ENCODE measurements at places on chromosomes 13 and 19.

DNA sequence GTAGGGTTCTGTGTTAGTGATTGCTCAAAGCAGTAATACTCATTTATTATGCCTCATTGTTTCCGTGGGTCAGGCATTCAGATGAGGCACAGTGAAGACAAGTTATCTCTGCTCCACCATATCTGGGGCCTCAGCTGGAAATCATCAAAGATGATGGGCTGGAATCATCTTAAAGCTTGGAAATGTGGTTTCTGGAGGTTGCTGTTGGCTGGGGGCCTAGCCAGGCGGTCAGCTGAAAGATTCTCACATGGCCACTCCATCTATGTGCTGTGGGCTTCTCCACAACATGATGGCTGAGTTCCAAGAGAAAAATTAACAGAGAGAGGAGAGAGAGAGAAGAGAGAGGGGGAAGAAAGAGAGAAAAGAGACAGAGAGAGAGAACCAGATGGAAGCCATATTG is 75.5 kb downstream of the OLFM4 start:
- H3K27ac ChIP-seq: no peak overlapping the region
- no peaks in the 10 kb centered on the region for H3K4me1 ChIP-seq
- no peaks in the 10 kb centered on the region for H3K27me3 ChIP-seq
- DNase-seq: no peak
- no peak overlapping the region for H3K4me3 ChIP-seq

DNA sequence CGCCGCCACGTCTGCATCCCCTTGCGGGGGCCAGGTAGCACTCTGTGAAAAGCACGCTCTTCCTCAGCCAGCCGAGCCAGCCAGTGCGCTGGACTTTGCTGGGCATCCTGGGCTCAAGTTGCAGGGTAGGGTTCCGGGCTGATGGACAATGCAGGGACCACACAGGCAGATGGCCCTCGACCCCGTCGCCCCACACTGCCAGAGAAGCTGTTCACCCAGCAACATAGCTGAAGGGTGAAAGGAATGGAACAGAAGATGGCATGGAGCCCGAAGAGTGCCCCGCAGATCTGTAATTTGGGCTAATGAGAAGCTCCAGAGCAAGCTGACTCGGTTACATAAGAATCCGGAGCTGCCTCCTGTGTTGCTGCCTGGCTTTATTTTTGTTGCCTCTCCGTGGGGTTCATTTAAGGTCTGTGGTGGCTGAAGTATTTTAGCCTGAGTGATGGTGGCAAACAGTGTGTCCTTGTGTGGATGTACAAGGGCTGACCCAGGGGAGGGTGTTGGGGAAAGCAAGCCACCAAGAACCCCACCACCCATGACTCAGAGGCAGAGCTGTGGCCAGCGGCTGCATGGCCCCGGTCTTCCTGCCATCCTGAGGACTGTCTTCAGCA is 105.8 kb downstream of the SOX1 start:
- H3K27ac ChIP-seq: no peak overlapping the region
- H3K4me1 ChIP-seq: no peaks in the 10 kb centered on the region
- H3K36me3 ChIP-seq: no peaks in the 10 kb centered on the region
- H3K4me3 ChIP-seq: no peak overlapping the region
- no peak for DNase-seq
- H3K27me3 ChIP-seq: peaks cover 18% of the 10 kb centered on the region

DNA sequence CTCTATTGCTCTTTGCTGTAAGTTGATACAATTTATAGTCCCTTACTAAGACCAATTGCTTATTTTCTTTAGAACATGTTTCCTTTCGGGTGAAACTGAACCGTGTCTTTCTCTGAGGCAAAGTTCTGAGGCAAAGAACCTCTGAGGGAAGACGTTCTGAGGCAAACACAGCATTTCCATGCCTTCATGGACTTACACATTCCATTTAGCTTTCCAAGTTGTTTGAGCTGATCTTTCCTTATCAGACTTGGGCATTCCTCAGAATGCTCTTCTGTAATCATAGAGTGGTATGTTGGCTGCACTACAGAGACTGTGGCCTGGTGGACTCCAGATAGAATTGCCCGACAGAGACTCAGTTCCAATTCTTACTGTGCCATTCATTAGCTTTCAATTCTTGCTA is 579.1 kb downstream of the KCTD12 start:
- no peaks in the 10 kb centered on the region for H3K36me3 ChIP-seq
- no peaks in the 10 kb centered on the region for H3K27me3 ChIP-seq
- H3K4me1 ChIP-seq: no peaks in the 10 kb centered on the region
- H3K4me3 ChIP-seq: no peak overlapping the region
- no peak overlapping the region for H3K27ac ChIP-seq
- no peak for DNase-seq

DNA sequence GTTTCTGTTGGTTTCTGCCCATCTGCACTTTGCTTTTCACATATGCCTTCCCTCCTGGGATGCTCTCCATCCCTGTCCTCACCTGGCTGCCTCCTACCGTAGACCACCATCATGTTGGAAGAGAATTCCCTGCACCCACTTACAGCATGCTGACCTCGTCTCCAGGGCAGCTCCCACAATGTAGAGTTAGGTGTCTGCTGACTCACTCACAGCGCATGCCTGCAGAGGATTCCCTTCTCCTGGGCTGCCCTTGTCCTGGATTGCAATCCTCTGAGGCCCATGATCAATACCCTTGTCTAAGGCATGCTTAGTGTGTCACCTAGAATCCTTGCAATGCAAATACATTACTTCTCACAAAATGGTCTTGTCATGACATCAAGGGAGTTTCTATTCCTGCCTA is 43.6 kb downstream of the STOML3 start:
- no peak overlapping the region for H3K4me3 ChIP-seq
- H3K27ac ChIP-seq: no peak overlapping the region
- no peaks in the 10 kb centered on the region for H3K36me3 ChIP-seq
- DNase-seq: no peak

- peaks cover 12% of the 10 kb centered on the region for H3K36me3 ChIP-seq
- peak overlapping the region; percentile 98 for H3K27ac ChIP-seq
- H3K4me3 ChIP-seq: no peak overlapping the region
- no peaks in the 10 kb centered on the region for H3K27me3 ChIP-seq
Measured at GRCh38 chr13:113005997-113006396, 37.0 kb downstream of the MCF2L start.

GRCh38 chr13:105979131-105980011 is 556.1 kb downstream of the EFNB2 start:
- no peaks in the 10 kb centered on the region for H3K27me3 ChIP-seq
- H3K4me3 ChIP-seq: no peak overlapping the region
- no peak for DNase-seq
- no peaks in the 10 kb centered on the region for H3K36me3 ChIP-seq
- H3K27ac ChIP-seq: no peak overlapping the region
- H3K4me1 ChIP-seq: no peaks in the 10 kb centered on the region

DNA sequence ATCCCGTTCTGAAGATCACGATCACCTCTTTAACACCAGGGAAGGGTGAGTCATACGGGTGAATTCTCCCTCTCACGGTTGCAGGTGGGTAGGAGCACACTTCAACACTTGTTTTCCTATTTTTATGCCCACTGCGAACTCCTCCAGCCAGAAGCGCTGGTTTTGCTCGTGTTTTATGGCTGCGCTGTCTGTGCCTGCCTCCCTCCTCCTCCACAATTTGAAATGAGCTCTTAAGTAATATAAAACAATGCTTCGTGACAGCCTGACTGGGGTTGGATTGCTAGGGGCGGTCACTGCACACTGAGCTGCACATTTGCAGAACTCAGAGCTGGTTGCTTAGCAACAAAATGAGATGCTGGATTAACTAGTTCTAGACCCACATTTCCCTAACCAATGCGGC is 12.9 kb downstream of the CCDC70 start:
- no peaks in the 10 kb centered on the region for H3K36me3 ChIP-seq
- H3K4me1 ChIP-seq: no peaks in the 10 kb centered on the region
- peaks cover 9% of the 10 kb centered on the region for H3K27me3 ChIP-seq
- no peak overlapping the region for H3K27ac ChIP-seq
- H3K4me3 ChIP-seq: no peak overlapping the region

GRCh38 chr13:101283782-101284181 is 132.5 kb downstream of the NALCN start:
- no peak overlapping the region for H3K4me3 ChIP-seq
- no peaks in the 10 kb centered on the region for H3K27me3 ChIP-seq
- H3K4me1 ChIP-seq: no peaks in the 10 kb centered on the region
- H3K27ac ChIP-seq: no peak overlapping the region
- H3K36me3 ChIP-seq: no peaks in the 10 kb centered on the region

DNA sequence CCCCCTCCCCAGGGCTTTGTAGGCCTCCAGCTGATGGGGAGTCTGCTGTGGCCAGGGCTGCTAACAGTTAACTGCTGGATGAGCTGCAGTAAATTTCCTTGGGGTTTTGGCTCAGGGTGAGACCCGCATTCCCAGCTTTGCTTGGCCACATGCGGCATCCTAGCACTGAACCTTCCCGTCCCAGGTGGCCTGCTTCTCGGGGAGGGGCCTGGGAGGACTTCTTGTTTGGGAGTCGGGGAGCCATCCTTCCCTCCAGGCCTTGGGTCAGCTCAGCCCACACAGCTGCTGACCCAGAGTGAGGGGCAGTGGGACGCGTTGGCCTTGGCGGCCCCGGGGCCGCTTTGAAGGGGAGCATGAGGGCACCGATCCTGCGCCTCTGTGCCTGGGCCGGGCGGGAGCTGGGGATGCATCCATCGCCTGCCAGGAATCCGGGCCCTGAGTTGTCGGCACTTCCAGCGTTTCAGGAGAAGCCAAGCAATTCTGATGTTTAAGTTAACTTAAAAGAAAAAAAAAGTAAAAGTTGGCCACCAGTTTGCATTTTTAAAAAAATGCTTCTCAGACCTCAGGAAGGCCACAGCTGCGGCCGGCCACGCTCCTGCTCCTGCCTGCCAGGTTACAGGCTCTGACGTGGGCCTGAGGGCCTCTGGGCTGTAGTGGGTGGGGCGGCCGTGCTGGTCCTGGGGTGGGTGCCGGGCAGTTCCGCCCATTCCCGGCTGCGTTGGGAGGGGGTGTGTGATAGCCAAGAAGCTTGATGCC is 27.7 kb downstream of the CRTC1 start:
- no peak for DNase-seq
- H3K27me3 ChIP-seq: no peaks in the 10 kb centered on the region
- peaks cover 33% of the 10 kb centered on the region for H3K4me1 ChIP-seq
- H3K36me3 ChIP-seq: no peaks in the 10 kb centered on the region
- no peak overlapping the region for H3K4me3 ChIP-seq
- no peak overlapping the region for H3K27ac ChIP-seq

GRCh38 chr13:39038569-39039030 is 344 bp downstream of the NHLRC3 start:
- peaks cover 22% of the 10 kb centered on the region for H3K36me3 ChIP-seq
- H3K4me3 ChIP-seq: peak overlapping the region; percentile 85
- peak; percentile 50 for DNase-seq
- peak overlapping the region; percentile 86 for H3K27ac ChIP-seq
- H3K4me1 ChIP-seq: peaks cover 39% of the 10 kb centered on the region
- H3K27me3 ChIP-seq: no peaks in the 10 kb centered on the region

- no peaks in the 10 kb centered on the region for H3K36me3 ChIP-seq
- no peaks in the 10 kb centered on the region for H3K27me3 ChIP-seq
- H3K4me1 ChIP-seq: peaks cover 19% of the 10 kb centered on the region
- H3K27ac ChIP-seq: no peak overlapping the region
- no peak overlapping the region for H3K4me3 ChIP-seq
Measured at GRCh38 chr13:84132491-84132890, 250.2 kb upstream of the SLITRK1 start.

DNA sequence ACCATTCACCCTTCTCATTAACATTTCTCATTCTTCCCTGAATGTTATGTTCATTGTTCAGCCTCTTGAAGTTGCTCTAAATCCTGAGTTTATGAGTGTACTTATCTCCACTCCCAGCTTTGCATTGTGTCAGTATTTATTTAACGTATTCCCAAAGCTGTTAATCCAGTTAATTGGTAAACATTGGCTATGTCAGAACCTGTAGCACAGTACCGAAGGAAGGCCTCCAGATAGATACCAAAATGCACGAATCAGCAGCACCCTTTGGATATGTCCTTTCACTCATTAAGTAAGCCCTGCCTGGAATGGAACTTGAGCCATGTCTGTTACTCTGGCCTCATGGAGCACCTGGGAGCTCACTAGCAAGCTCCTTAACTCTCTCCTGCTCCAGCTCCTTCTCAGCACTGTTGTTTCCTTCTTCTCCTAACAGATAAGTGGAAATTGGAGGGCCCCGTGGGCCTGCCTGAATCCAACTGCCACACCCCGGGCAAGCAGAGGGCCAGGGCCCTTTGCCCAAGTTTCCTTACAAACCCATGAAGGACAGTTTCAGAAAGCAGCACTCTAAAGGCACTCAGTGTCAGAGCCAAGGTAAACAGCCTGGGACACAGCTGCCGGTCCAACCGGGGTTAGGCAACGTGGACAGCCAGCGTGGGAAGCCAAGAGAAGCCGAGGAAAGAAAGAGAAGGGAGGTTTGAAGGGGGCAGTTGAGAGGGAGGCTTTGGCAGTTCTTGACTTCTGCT is 155.0 kb upstream of the SERP2 start:
- H3K4me3 ChIP-seq: no peak overlapping the region
- no peak for DNase-seq
- no peaks in the 10 kb centered on the region for H3K4me1 ChIP-seq
- H3K27ac ChIP-seq: no peak overlapping the region

DNA sequence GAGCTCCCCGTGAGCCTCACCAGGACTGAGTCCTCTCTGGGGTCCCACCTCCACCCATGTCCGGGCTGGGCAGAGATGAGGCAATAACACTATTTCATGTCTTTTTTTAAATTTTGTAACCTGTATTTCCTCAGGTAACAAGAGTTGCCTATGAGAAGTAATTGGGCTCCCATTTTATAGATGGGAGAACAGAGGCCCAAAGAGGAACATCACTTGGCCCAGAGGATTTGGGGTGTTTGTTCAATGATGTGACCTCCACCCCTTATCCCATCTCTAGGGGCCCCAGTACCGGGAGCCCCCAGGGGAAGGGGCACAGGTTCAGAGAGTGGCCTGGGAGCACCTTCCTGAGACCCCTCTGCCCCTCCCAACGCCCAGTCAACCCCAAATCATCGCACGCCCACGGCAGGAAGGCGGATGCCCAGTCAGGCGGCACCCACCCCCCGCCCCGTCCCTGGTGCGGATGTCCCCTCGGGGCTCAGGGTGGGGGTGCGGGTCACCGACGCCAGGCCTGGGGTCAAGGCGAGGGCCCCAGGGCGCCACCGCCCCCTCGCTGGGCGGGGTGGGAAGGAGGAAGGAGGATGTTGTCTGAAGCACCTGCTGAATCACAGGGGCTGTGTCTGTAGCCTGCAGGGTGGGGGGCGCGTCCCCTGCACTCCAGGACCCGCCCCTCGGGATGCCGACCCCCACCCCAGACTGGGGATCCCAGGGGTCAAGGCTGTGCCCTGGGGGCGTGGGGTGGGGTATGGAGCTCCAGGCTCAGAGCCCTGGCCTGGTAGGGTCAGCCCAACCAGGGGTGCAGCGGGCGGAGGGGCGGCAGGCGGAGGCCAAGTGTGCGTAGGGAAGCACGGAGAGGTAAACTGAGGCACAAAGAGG is 9.0 kb upstream of the CIRBP start:
- no peak for DNase-seq
- peak overlapping the region; percentile 95 for H3K4me3 ChIP-seq
- peaks cover 55% of the 10 kb centered on the region for H3K4me1 ChIP-seq

GRCh38 chr13:109790942-109791605 is 4.7 kb upstream of the IRS2 start:
- H3K27ac ChIP-seq: no peak overlapping the region
- H3K27me3 ChIP-seq: peaks cover 24% of the 10 kb centered on the region
- H3K4me3 ChIP-seq: no peak overlapping the region
- no peak for DNase-seq
